ENCODE measurements at places on chromosomes 7 and 10. TPM values are rescaled to one million over a fixed set of nuclear protein-coding genes. Genes with fewer than 3 reads are reported as not detected.

DNA sequence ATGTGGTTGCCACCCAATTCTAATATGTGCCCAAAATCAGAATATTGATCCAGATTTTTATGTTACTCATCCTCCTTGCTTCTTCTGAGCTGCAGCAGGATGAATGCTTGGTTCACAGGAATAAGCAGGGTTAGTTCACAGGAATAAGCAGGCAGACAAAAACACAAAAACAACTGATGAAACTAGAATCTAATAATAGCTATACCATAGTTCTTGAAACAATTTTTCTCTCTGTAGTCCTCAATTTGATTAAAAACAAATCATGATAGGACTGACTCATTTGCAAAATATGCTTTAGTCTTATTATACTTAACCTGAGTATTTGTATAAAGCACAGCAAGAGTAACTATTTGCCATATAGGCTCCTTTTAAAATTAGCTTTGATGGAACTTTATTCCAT, 24.4 kb upstream of the ARHGAP12 start:
- H3K27ac ChIP-seq, result no peak overlapping the region
- no peak overlapping the region for H3K4me3 ChIP-seq
- no peak for DNase-seq
- H3K4me1 ChIP-seq, result peaks cover 6% of the 10 kb centered on the region
- H3K36me3 ChIP-seq, result no peaks in the 10 kb centered on the region
- H3K27me3 ChIP-seq, result no peaks in the 10 kb centered on the region

DNA sequence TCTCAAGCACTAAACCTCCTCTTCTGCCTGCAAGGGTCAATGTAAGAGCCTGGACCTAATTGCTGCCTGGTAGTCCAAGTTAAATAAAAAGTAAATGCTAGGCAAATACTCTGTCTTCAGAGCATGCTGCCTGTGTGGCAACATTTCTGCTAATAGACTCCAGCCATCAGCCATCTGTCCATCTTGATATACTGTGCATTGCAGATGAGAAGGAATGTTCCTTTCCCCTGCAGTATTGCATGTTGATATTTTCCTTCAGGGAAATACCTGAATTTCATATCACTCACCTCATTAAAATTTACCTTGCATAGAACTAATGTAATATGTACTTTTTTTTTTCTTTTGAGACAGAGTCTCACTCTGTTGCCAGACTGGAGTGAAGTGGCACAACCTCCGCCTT, 87.9 kb downstream of the SLC16A9 start:
- no peak overlapping the region for H3K27ac ChIP-seq
- no peaks in the 10 kb centered on the region for H3K27me3 ChIP-seq
- no peak for DNase-seq
- no peaks in the 10 kb centered on the region for H3K36me3 ChIP-seq

DNA sequence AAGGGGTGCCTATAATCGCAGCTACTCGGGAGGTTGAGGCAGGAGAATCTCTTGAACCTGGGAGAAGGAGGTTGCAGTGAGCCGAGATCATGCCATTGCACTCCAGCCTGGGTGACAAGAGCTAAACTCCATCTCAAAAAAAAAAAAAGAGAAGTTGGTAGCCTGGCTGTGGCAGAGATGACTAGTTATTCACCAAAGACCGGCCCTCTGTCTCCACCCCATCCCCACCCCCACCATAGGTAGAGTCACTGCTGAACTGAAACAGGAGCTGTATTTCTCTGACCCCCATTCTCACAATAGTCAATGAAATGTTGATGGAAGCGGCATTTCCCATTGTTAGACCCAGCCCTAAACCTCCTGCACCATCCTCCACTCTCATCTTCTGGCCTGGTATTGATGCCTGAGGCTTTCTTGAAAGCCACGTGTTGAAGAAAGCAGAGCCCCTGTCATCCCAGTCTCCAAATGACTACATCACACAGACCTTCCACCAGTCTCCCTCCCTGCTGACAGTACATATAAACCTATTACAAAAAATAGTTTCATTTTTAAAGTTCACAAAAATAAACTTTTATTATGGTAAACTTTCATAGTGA, 9.4 kb upstream of the PIK3CG start:
- DNase-seq, result no peak
- no peaks in the 10 kb centered on the region for H3K27me3 ChIP-seq
- no peak overlapping the region for H3K4me3 ChIP-seq
- peaks cover 24% of the 10 kb centered on the region for H3K4me1 ChIP-seq

DNA sequence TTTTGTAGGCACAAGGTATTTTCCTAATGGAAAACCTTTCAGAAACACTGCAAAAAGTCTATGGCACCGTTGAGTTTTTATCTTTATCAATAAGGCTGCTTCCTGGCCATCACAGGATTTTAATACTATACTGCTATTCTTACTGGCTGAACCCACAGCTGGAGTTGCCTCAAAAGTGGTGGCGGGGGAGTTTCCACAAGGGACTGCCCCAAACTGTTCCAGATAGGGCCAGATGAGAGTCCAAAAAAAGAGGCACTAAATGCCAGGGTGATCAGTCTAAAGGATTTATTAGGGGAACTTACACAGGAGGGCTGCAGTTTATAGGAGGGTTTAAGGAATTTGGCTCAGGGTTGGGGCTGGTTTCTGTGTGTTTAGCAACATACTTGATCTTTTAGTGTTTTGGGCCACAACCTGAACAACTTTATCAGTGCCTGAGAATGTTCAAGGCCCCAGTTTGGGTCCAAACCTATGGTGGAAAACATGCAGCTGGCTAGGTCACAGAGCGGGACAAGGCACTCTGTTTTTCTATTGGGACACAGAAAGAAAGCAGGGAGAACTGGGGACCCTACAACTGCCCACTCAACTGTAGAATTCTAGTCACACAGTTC, 41.4 kb downstream of the STAM start:
- no peaks in the 10 kb centered on the region for H3K27me3 ChIP-seq
- peak; percentile 22 for DNase-seq
- no peaks in the 10 kb centered on the region for H3K4me1 ChIP-seq
- H3K27ac ChIP-seq, result 0 out of 3 replicates have a peak overlapping the region, but pooled peaks have one; percentile 10
- H3K36me3 ChIP-seq, result peaks cover 32% of the 10 kb centered on the region

DNA sequence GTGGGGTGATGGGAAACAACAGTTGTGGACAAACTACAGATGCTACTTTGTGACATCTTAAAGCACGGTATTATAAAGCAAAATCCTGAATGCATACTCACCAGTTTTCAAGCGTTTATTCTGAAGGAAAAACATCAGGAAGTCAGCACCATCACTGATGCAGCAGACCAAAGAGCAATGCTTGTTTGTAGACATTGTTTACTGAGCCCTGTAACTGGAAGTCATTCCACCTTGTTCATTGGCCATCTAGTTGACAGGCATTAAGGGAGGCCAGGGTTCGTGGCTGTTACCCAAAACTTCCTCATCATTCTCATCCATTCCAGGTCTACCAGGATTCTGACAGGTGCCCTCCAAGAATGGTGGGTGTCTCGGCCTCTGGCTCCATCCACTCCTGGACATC, 55.3 kb upstream of the FAM204A start:
- no peak overlapping the region for H3K4me3 ChIP-seq
- no peak for DNase-seq
- no peak overlapping the region for H3K27ac ChIP-seq
- H3K36me3 ChIP-seq, result no peaks in the 10 kb centered on the region
- no peaks in the 10 kb centered on the region for H3K4me1 ChIP-seq

DNA sequence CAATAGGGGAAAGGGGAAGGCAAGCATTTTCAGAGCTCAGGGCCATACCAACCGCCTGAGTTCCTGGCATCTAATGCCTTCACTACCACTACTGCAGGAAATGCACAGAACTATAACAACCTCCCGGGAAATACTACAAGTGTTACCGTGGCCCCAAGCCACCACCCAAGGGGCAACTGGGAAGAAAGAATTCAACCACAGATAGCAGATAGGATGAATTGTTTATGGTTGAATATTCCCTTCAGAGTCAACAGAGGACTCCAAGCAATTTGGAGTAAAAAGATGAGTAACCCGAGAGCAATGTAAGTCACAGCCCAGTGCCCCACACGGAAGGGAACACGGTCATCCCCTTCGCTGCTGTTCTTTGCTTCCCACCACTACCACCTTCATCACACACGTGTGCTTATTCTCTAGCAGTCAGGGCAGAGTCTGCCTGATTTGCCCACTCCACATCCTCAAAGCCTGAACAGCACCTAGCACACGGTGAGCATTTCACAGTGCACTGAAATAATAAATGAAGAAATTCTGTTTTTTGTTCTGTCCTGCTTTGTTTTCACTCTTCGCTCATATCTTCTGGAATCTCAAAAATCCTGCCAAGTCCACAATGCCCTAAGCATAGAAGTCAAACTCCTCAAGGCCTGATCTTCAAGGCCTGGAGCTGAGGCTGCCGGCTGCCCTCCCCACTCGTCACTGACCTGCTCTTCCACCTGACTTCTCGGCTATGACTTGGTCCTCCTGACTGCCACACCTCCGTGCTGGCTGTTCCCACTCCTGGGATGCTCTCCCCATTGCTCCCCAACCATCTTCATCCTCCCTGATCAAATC, 221.1 kb downstream of the KCNMA1 start:
- DNase-seq, result no peak
- no peak overlapping the region for H3K27ac ChIP-seq
- H3K4me1 ChIP-seq, result no peaks in the 10 kb centered on the region
- H3K36me3 ChIP-seq, result no peaks in the 10 kb centered on the region
- peaks cover 7% of the 10 kb centered on the region for H3K27me3 ChIP-seq

GRCh38 chr7:53418834-53419482, 383.5 kb downstream of the POM121L12 start:
- no peaks in the 10 kb centered on the region for H3K4me1 ChIP-seq
- no peak overlapping the region for H3K27ac ChIP-seq
- DNase-seq, result no peak

GRCh38 chr10:76393875-76394706, 962.7 kb downstream of the LRMDA start:
- no peak overlapping the region for H3K27ac ChIP-seq
- no peak for DNase-seq
- H3K4me1 ChIP-seq, result no peaks in the 10 kb centered on the region
- no peaks in the 10 kb centered on the region for H3K36me3 ChIP-seq

DNA sequence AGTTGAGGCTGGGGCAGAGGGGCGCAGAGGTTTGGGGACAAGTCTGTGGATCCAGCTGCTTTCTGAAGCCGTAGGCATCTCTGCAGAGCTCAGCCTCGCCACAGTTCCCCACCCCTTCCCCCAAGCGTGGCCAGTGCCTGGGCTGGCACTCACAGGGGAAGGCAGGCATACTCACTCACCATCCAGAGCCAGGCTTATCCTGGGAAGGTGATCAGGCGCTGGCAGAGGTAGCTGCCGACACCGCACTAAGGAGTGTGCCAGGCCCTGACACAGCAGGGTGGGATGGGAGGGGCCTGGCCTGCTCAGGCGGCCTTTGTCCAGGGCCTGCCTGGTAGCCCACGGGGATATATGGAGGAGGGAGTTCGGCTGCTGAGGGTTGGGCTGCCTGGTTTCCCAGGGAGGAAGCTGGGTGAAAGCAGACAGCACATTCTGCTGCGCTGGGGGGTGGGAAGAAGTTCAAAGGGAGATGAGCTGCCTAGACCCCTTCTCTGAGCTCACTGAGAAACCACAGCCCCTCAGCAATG, 15.9 kb downstream of the VSIR start:
- DNase-seq, result no peak
- no peak overlapping the region for H3K27ac ChIP-seq
- no peak overlapping the region for H3K4me3 ChIP-seq

DNA sequence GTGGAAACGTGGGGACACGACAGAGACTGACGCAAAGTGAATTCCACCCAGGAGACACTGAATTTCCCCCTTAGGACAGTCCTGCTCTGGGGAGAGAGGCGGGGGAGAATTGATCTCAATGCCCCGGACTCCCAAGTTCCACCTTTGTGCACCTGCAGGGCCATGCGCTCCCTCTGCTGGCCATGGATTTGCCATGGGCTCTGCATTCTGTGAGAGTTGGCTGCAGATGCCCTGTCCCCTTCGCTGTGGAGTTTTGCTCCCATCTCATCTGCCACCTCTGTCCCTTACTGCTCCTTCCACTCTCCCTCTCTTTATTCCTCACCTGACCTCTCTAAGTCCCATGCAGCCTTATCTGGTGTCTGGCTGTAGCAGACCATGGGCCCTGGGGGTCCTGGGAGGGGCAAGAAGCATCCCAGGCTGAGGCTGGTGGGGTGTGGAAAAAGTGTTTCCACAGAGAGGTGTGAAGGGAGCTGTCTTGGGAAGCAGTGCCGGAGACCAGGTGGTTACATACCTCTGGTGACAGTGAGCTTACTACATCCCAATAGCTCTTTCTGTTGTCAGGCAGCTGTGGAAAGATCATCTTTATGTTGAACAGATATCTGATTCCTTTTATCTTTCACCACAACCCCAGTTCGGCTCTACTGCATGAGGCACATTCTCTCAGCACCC, 14.3 kb downstream of the GHRHR start:
- H3K4me1 ChIP-seq, result peaks cover 3% of the 10 kb centered on the region
- no peak overlapping the region for H3K4me3 ChIP-seq
- peaks cover 19% of the 10 kb centered on the region for H3K27me3 ChIP-seq
- DNase-seq, result peak; percentile 35
- H3K36me3 ChIP-seq, result no peaks in the 10 kb centered on the region

Gene CELF2
- polyA plus RNA-seq, result 8.8 TPM

Gene SLC13A1
- not detected for polyA plus RNA-seq

Gene GRK5
- polyA plus RNA-seq, result 0.46 TPM

Gene SAMD9L
- polyA plus RNA-seq, result 0.32 TPM

Gene GRM8
- polyA plus RNA-seq, result not detected

Gene FXYD4
- not detected for polyA plus RNA-seq

Gene MMP21
- not detected for polyA plus RNA-seq

Gene IFT22
- polyA plus RNA-seq, result 9.6 TPM

Gene CALML5
- not detected for polyA plus RNA-seq
